ENCODE measurements at places on chromosomes 2 and 18. TPM values are rescaled to one million over a fixed set of nuclear protein-coding genes. Genes with fewer than 3 reads are reported as not detected.

The ADD2 gene
- total RNA-seq, result 6.6 TPM

The ATP8B1 gene
- total RNA-seq, result 39.3 TPM

DNA sequence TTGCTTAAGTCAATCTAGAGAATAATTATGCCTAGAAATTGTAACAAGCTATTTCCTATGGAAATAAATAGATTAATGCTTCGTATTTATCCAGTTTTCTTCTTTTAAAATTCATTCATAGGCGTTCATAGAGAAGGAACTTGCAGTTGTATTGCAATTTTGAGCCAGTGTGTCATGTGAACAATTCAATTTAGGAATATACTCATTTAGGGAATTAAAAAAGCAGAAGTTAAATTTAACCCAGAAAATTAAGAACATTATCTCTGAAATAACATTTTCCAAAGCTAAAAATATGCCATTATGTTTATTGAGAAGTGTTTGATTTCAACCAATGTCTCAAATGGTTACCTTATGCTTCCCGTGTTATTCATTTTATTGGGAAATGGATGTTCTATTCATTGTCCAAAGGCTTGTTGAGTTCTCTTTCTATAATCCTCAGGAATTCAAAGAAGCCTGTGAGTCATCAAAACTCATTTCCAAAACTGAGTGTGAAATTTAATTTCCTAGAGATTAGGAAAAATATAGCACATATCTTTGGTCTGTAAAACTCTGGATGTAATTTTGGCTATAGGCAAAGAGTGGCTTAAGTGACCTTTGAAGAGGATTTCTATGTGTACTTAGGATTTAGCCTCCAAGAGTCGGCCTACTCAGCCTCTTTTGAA, 99.7 kb downstream of the SLC8A1 start:
- DNase-seq, result peak; percentile 44

- no peak for DNase-seq
Observed at GRCh38 chr18:54957996-54958395, 1.3 kb downstream of the CCDC68 start.

GRCh38 chr2:218238887-218239286, 21.9 kb downstream of the ARPC2 start:
- DNase-seq, result no peak

GRCh38 chr2:237895544-237896506, 36.4 kb downstream of the RAMP1 start:
- DNase-seq, result peak; percentile 69

- peak; percentile 84 for DNase-seq
Observed at GRCh38 chr2:6826081-6826913, 39.4 kb downstream of the CMPK2 start.
